ENCODE measurements at places on chromosomes 2 and 18.

GRCh38 chr18:62788111-62788510, 72.8 kb downstream of the PHLPP1 start:
- peaks cover 8% of the 10 kb centered on the region for H3K4me1 ChIP-seq
- no peaks in the 10 kb centered on the region for H3K36me3 ChIP-seq
- DNase-seq = no peak
- H3K27ac ChIP-seq = no peak overlapping the region

DNA sequence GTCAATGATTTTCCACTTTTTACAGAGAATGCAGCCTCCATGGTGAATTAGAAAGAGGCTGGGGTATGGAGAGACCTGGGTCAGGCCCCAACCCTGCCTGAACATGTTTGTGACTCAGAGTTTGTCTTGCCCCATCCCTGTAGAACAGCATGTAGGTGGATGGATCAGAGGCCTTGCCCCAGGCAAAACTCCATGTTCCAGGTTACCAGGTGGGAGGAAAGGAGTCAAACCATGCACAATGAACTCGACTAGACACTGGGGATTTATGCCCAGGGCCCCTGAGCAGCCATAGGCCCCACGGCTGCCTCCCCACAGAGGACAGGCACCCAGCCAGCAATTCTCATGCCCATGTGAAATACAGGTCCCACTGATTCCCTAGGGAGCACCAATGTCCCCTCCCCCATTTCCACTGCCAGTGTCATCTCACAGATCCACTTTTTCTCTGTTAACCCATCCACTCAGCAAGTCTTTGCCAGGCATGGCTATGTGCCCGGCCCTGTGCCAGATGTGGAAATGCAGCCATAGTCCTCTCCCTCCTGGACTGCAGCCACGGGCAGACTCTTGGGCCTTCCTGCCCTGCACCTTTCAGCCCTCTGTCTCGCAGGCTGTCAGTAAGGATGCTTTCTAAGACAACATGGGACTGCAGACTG, 737.8 kb upstream of the HS6ST1 start:
- no peak overlapping the region for H3K27ac ChIP-seq
- DNase-seq = no peak
- no peaks in the 10 kb centered on the region for H3K36me3 ChIP-seq
- no peaks in the 10 kb centered on the region for H3K27me3 ChIP-seq

GRCh38 chr2:66563473-66563872, 128.5 kb downstream of the MEIS1 start:
- no peak overlapping the region for H3K27ac ChIP-seq
- no peaks in the 10 kb centered on the region for H3K27me3 ChIP-seq
- no peak for DNase-seq
- peaks cover under 1% of the 10 kb centered on the region for H3K36me3 ChIP-seq
- H3K4me1 ChIP-seq = no peaks in the 10 kb centered on the region
- H3K4me3 ChIP-seq = no peak overlapping the region

DNA sequence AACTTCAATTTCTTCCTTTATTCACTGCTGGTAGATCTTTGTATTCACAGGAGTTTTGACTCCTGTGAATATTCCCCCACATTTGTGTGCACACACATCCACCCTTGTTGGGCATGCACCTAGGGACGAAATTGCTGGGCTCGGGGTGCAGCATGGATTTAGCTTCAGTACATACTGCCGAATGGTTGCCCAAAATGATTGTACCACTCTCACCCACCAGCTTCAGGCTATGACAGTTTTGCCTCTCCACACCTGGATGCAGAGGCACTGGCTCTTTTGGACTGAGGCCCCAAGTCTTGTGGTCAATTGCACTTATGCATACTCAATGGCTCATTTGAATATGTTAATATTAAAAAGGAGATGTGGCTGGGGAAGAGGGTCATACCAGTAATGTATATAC, 65.1 kb upstream of the ODC1 start:
- H3K27me3 ChIP-seq = no peaks in the 10 kb centered on the region
- DNase-seq = no peak
- no peak overlapping the region for H3K27ac ChIP-seq
- peaks cover 5% of the 10 kb centered on the region for H3K4me1 ChIP-seq
- H3K4me3 ChIP-seq = no peak overlapping the region

DNA sequence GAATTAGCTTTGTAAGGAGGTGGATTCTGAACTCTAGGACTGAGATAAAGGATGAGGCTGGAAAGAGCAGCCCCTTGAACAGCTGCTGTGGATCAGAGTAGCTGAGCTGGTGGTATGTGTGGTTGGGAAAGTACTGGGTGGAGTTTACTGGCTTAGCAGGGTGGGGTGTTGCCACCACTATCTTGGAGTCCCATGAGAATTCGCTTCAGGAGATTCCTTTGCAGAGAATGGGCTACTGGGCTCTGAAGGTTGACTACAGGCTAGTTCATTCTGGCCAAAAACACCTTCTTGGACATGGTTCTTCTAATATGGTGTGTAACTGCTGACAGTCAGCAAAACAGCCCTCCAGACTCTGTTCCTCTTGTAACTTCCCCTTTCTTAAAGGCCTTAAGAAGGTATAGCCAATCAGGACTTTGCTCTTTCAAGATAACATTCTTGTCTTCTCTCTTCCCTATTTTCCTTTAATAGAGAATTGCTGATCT, 52.7 kb downstream of the TET3 start:
- peak overlapping the region; percentile 55 for H3K27ac ChIP-seq
- DNase-seq = peak; percentile 68
- H3K36me3 ChIP-seq = no peaks in the 10 kb centered on the region
- no peak overlapping the region for H3K4me3 ChIP-seq
- peaks cover 40% of the 10 kb centered on the region for H3K4me1 ChIP-seq
- no peaks in the 10 kb centered on the region for H3K27me3 ChIP-seq

- H3K36me3 ChIP-seq = no peaks in the 10 kb centered on the region
- no peak overlapping the region for H3K27ac ChIP-seq
- DNase-seq = no peak
- H3K4me3 ChIP-seq = no peak overlapping the region
These were observed 55.2 kb upstream of the NRP2 start for GRCh38 chr2:205627085-205627484.

GRCh38 chr18:44737623-44738022, 56.9 kb downstream of the SETBP1 start:
- no peak overlapping the region for H3K27ac ChIP-seq
- no peak overlapping the region for H3K4me3 ChIP-seq
- no peak for DNase-seq
- H3K4me1 ChIP-seq = peaks cover 22% of the 10 kb centered on the region

GRCh38 chr18:12283666-12284065, 24.4 kb upstream of the TUBB6 start:
- no peaks in the 10 kb centered on the region for H3K36me3 ChIP-seq
- DNase-seq = no peak
- no peak overlapping the region for H3K27ac ChIP-seq
- peaks cover 50% of the 10 kb centered on the region for H3K4me1 ChIP-seq

DNA sequence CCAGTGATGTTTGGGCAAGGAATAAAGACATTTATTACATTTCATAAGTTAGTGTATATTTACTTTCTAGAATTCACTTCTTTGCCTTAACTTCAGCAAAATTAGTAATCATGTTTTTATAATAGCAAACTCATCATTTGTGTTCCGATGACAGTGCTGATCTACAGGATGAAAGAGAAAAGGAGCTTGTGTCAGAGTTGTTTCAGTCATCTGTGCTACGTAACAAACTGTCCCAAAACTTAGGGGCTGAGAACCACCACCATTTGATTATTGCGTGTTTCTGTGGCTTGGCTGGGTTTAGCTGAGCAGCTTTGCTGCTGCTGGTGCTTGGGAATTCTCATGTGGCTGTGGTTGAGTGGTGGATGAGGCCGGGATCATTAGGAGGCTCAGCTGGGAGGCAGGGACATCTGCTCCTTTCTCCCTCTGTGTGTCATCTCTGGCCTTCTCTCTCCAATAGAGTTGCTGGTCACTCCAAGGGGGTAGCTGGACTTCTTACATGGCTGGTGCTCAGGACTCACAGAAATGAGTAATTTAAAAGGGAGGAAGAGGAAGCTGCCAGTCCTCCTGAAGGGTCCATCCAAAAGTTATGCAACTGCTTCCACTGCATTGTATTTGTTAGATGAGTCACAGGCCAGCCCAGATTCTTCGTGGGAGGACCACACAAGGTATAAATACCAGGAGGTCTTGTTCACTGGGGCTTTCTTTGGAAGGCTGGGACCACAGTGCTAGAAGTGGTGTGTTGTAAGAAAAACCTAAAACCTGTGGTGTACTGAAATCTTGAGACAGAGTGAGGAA, 43.4 kb upstream of the HAAO start:
- no peaks in the 10 kb centered on the region for H3K36me3 ChIP-seq
- DNase-seq = no peak
- peaks cover 6% of the 10 kb centered on the region for H3K4me1 ChIP-seq
- H3K27ac ChIP-seq = no peak overlapping the region
- H3K4me3 ChIP-seq = no peak overlapping the region
- H3K27me3 ChIP-seq = no peaks in the 10 kb centered on the region

DNA sequence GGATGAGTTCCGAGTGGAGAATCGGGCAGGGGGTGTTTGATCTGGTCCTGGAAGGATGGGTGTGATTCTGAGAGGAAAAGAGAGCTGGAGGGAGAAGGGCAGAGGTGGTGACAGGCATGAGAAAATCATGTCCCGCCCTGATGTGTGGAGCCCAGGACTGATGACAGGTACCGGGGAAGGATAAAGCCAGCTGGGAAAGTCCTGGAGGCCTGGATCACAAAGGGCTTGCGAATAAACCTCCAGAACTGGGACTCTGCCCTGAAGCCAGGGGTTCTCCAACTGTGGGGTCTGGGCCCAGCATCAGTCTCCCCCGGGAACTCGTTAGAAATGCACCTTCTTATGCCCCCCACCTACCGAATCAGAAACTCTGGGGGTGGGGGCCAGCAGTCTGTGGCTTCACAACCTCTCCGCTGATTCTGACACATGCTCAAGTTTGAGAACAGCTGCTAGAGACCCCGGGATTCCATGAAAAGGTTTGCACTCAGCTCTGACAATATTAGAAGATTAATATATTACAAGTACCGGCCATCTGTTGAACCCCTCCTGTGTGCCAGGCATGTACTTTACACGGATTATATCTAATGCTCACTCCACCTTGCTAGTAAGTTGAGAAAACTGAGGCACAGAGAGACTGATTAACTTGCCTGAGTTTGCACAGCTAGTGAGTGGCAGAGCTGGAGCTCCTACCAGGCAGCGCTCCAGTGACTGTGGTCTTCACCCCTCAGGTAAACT, 8.0 kb downstream of the TNFRSF11A start:
- peaks cover 9% of the 10 kb centered on the region for H3K4me1 ChIP-seq
- no peak for DNase-seq
- no peaks in the 10 kb centered on the region for H3K36me3 ChIP-seq
- H3K27ac ChIP-seq = no peak overlapping the region
- peaks cover 25% of the 10 kb centered on the region for H3K27me3 ChIP-seq

- H3K4me1 ChIP-seq = peaks cover 4% of the 10 kb centered on the region
- H3K36me3 ChIP-seq = peaks cover 28% of the 10 kb centered on the region
- H3K27ac ChIP-seq = peak overlapping the region; percentile 62
- no peak overlapping the region for H3K4me3 ChIP-seq
These were observed 108.4 kb downstream of the ZEB2 start for GRCh38 chr2:144411473-144411872.

DNA sequence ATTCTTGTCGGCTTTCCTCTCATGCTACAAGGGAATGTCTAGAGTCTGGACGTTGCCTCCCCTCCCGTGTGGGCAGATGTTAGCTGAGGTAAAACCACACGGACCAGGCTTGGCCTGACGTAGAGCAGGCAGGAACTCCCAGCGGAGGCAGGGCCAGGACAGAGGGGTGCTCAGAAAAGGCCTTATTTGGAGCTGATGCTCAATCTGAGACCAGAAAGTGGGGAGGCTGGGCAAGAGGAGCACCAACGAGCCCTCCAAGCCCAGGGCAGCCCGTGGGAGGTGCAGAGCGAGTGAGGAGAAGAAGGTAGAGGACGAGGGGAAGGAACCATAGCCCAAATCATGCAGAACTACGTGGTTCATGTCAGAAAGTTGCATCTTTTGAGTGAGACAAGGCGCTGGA, 9.0 kb downstream of the TEX51 start:
- no peak for DNase-seq
- no peak overlapping the region for H3K27ac ChIP-seq
- H3K4me3 ChIP-seq = no peak overlapping the region
- no peaks in the 10 kb centered on the region for H3K36me3 ChIP-seq
- peaks cover 3% of the 10 kb centered on the region for H3K27me3 ChIP-seq
